Activated CD4-positive, alpha-beta T cell treated with anti-CD3 and anti-CD28 coated beads for 48 hours (primary cell): ENCODE measurements at places on chromosomes 7 and 10.

GRCh38 chr10:6786579-6787031 lies 206.5 kb upstream of the PRKCQ start:
- DNase-seq: no peak

- DNase-seq: no peak
Observed at GRCh38 chr7:138720286-138720685, 19.1 kb upstream of the SVOPL start.

- no peak for DNase-seq
Observed at GRCh38 chr10:35949811-35950211, 307.7 kb upstream of the FZD8 start.

- no peak for DNase-seq
Observed at GRCh38 chr10:114258274-114258840, 19.3 kb downstream of the VWA2 start.

DNA sequence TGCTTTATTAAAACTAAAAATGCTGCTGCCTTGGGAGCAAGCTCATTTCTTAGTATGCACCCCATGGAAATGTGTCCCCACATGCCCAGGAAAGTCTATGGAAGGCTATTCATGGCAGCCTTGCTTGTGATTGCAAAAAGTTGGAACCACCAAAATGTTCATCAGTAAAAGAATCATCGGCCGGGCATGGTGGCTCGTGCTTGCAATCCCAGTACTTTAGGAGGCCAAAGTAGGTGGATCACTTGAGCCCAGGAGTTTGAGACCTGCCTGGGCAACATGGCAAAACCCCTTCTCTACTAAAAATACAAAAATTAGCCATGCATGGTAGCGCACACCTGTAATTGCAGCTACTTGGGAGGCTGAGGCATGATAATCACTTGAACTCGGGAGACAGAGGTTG lies 79.8 kb downstream of the ARHGAP22 start:
- DNase-seq: no peak

GRCh38 chr7:44508328-44509030 lies 18.0 kb upstream of the NUDCD3 start:
- peak; percentile 35 for DNase-seq

- DNase-seq: peak; percentile 9
Observed at GRCh38 chr10:8183241-8183704, 128.8 kb downstream of the GATA3 start.

DNA sequence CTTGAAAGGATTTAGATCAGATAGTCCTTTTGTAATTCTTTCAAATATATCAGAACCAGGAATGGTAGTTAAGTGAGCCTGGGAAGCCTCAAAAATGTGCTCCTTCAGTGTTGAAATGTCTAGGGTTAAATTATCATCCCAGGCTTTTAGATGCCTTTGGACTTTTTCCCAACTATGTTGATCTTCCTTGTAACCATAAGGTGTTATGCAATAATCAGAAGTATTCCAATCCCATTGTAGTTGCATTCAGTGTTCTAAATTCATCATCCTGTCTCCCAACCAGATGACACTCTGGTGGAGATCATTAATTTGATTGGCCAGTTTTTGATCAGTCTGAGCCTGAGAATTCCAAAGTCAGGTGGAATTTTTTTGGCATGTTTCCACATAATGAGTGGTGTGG lies 35.1 kb upstream of the AKR1C2 start:
- DNase-seq: no peak

- peak; percentile 80 for DNase-seq
Observed at GRCh38 chr7:107180378-107180777, 11.6 kb downstream of the HBP1 start.

DNA sequence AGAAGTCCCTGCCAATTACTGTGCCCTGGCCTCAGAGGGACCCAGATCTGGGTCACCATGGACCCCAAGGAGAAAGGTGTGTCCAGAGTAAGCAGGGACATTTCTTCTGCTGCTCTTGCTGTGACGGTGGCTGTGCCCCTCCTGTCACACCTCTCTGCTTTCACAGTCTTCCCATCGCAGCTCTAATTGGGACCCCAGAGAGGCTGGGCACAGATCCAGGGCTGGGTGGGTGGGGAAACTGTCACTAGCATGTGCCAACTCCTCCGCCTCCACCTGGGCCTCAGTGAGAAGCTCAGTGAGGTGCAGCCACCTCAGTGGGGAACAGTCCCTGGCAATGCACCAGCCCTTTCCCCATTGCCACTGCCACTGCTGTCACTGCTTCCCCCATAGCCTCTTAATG lies 37.3 kb upstream of the ADCYAP1R1 start:
- no peak for DNase-seq

GRCh38 chr7:133797818-133798520 lies 329.2 kb upstream of the LRGUK start:
- DNase-seq: no peak

DNA sequence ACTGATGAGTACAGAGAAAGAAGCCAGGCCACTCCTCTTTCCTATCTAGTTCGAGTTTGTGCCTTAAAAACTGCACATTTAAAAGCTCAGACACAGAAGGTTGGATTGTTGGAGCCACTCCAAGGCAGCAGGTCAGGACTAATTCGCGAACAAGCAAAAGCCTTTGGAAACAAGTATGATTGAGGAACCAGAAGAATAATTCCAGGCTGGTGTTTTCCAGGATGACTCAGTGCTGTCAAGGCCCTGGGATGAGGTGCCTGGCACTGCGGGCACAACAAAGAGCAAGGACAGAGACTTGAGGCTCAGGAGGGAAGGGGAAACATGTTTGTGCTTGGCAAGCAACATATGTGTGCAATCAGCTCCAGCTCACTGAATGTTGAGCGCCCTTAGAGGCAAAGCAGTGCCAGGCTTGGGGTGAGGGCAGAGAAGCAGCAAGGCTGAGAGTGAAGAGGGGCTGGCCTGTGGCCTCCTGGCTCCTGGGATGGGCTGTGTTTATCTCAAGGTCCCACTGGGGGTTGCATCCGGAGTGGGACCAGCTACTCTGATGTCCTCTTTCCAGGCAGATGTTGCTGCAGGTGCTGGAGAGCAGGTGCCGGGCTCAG lies 44.1 kb downstream of the VSTM4 start:
- DNase-seq: no peak

- no peak for DNase-seq
Observed at GRCh38 chr10:30542895-30543288, 86.7 kb downstream of the LYZL2 start.

DNA sequence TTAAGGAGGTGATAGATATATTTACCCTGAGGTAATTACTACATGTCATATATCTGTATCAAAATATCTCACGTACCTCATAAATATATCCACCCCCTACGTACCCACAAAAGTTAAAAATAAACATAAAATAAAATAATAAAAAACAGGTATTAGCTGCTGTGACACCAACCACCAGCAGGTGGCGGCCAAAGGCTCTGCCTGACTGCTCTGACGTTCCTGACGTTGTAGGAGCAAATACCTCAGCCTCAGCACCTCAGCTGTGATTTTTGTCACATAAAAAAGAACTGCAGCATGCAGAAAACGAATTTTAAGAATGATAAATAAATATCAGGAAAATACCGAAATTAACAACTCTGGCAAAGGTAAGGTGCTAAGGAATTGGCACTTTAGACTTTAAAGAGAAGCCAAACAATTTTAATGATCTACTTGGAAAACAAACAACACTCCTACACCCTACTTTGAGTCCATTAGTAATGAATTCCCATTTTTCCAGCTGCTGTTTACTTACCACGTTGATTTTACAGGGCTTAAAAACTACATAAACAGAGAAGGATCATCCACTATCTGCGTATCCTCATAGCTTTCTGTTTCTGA lies 125.4 kb upstream of the TARP start:
- peak; percentile 67 for DNase-seq

- no peak for DNase-seq
Observed at GRCh38 chr10:73339436-73339835, 19.2 kb downstream of the CFAP70 start.

GRCh38 chr7:37759526-37759925 lies 76.0 kb downstream of the GPR141 start:
- DNase-seq: no peak

GRCh38 chr7:507623-508300 lies 11.9 kb downstream of the PDGFA start:
- DNase-seq: no peak
